T-helper 17 cell (primary cell): ENCODE measurements at places on chromosomes 6 and 20.

GRCh38 chr6:40456390-40457013 lies 130.7 kb downstream of the LRFN2 start:
- DNase-seq = no peak

GRCh38 chr6:14641423-14642135 lies 524.0 kb downstream of the CD83 start:
- DNase-seq = no peak

GRCh38 chr6:168494726-168495125 lies 53.7 kb downstream of the SMOC2 start:
- no peak for DNase-seq

DNA sequence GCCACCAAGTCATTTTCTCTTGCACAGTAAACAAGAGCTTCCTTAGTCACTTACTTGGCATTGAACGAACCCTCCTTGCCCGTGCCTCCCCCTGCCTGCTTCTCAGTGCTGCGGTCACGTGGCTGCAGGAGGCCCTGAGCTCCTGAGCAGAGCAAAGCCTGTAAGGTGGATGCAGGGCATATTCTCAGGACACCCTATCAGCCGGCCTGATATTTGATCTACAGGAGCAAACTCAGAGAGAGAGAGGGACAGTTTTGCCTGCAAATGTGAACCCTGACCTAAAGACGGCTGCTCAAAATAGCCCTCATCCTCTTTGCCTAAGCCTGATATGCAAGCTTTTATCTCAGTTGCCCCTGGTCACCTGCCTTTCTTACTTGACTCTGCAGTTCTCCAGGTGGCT lies 93.0 kb upstream of the POPDC3 start:
- no peak for DNase-seq

DNA sequence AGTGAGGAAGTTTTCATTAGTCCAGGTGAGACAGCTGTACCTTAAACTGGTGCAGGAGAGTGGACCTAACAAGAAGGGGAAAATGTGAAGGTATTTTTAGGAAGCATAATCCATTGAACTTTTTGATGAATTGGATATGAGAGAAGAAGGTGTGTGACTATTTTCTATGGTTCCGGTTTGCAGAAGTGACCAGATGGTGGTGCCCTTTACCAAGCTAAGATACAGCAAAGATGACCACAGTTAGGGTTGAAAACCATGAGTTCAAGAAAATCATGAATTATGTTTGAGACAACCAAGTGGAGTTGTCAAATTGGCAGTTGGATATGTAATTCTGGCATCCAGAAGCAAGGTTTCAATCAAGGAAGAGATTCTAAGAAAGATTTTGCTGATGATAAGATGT lies 61.9 kb upstream of the NRSN1 start:
- DNase-seq = no peak

DNA sequence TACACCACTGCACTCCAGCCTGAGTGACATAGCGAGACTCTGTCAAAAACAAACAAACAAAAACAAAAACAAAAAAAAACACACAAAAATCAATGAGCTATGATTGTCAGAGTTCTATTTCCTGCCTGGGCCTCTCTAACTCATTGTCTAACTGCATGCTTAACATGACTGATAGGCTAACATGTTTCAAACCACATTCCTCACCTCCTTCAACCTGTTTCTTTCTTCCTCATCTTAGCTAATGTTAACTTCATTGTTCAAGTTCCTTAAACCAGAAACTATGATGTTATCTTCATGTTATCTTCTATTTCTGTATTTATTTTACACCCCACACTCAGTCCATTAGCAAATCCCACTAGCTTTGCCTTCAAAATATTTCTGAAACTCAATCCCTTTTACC lies 41.5 kb downstream of the BEND6 start:
- no peak for DNase-seq

- no peak for DNase-seq
Measured at GRCh38 chr6:132179955-132180354, 221.3 kb downstream of the MOXD1 start.

GRCh38 chr6:30480536-30481156 lies 8.7 kb upstream of the HLA-E start:
- DNase-seq = peak; percentile 66

GRCh38 chr20:52267418-52267817 lies 75.8 kb upstream of the ZFP64 start:
- DNase-seq = no peak

- DNase-seq = no peak
Measured at GRCh38 chr6:45420909-45421708, 43.4 kb upstream of the SUPT3H start.

DNA sequence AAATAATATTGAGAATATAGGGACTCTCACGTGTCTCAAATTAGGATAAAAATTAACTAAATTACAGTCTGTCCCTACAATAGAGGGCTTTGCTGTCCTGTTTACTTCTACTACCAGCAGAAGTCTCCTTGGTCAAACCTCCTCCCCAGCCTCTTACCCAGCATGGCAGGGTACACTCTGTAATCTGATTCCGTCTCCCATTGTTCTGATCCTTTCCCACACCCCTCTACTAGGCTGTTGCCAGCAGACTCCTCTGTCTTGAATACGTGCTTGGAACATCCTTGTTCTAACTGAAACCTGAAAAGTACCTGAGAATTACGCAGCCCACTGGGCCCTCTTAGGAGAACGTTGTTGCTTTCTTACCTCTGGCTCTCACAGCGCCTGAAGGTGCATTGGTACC lies 112.2 kb upstream of the PREP start:
- DNase-seq = no peak
